ENCODE measurements at places on chromosomes 11 and 22. TPM values are rescaled to one million over a fixed set of nuclear protein-coding genes. Genes with fewer than 3 reads are reported as not detected.

DNA sequence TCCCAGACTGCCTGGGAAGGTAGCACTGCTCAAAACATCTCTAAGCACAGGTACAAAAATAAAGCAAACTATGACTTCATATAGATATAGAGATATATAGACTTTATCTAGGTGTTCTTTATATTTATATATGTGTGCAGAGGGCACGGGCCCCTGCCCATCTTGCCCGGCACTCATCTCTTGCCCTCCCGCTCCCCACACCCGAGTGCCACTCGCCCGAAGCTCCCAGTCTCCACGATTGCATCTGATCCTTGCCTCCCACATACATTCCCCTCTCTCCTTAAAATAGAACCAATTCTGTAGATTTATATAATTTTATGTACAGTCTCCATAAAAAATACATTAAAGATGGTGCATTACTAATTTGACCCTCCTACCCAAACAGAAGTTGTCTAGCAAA, 55.5 kb downstream of the IGSF9B start:
- no peaks in the 10 kb centered on the region for H3K36me3 ChIP-seq
- H3K4me1 ChIP-seq = peaks cover 7% of the 10 kb centered on the region
- no peak overlapping the region for H3K4me3 ChIP-seq
- no peaks in the 10 kb centered on the region for H3K27me3 ChIP-seq

DNA sequence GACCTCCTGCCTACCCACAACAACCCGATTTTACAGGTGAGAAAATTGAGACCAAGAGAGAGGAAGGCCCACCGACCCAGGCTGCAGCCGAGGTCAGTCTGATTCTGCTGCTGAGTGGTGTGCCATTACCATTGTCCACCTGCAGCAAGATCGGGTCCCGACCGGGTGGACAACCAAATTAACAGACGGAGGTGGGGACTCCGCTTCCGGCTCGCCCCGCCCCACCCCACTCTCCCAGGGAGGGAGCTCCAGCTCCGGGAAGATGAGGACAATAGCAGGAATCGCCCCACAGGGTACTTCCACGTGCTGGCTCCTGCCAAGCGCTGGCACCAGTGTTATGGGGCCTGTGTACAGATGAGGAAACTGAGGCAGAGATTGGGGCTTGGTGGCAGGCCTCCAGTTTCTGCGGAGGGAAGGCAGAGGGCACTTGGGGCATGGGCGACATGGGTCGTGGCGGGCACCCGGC, 425 bp upstream of the KDELR3 start:
- peak overlapping the region; percentile 76 for H3K4me3 ChIP-seq
- H3K27me3 ChIP-seq = peaks cover 56% of the 10 kb centered on the region
- H3K36me3 ChIP-seq = no peaks in the 10 kb centered on the region
- H3K4me1 ChIP-seq = peaks cover 14% of the 10 kb centered on the region

DNA sequence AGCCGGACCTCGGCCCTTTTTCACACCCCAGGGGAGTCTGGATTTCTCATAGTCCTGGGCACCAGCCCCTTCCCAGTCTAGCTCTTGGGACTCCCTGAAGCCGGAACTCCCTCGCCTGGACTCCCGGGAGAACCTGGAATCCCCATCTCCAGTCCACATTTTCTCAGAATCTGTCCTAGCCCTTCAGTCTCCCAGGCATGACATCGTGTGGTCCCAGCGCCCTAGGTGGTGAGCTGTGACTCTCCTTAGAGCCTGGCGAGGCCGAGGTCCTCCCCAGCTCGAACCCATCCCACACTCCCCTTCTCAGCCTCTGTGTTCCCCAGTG, 673 bp upstream of the DUSP18 start:
- H3K4me3 ChIP-seq = peak overlapping the region; percentile 78
- H3K4me1 ChIP-seq = peaks cover 16% of the 10 kb centered on the region
- no peaks in the 10 kb centered on the region for H3K36me3 ChIP-seq

GRCh38 chr11:16117989-16118756, 238.2 kb downstream of the SOX6 start:
- no peaks in the 10 kb centered on the region for H3K36me3 ChIP-seq
- DNase-seq = no peak

P2RY6 gene
- not detected for total RNA-seq

DNA sequence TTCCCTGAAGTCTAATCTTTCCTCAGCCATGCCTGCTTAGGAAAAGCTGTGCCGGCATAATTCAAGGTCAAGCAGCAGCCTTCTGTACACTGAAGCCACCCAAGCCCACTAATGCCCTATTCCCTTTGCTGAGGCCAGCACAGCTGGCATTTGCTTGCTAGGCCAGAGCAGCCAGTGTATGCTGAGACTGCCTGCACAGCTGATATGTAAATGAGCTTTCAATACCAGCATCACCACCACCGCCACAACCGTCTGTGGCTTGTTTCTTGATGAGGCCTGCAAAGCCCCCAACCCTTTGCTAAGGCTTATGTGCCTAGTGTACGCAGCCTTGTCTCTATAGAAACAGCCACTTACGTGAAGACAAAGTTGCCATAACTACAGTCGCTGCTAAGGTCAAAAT, 56.3 kb upstream of the TNRC6B start:
- H3K36me3 ChIP-seq = no peaks in the 10 kb centered on the region
- no peak overlapping the region for H3K27ac ChIP-seq
- no peak for DNase-seq
- H3K27me3 ChIP-seq = no peaks in the 10 kb centered on the region
- H3K4me3 ChIP-seq = no peak overlapping the region
- peaks cover 7% of the 10 kb centered on the region for H3K4me1 ChIP-seq

CCDC88B gene
- total RNA-seq = 12.3 TPM

GRCh38 chr11:122809866-122810265, 28.4 kb upstream of the CRTAM start:
- no peaks in the 10 kb centered on the region for H3K27me3 ChIP-seq
- DNase-seq = no peak
- no peak overlapping the region for H3K4me3 ChIP-seq
- H3K36me3 ChIP-seq = no peaks in the 10 kb centered on the region
- H3K4me1 ChIP-seq = peaks cover 27% of the 10 kb centered on the region

- H3K27me3 ChIP-seq = peaks cover under 1% of the 10 kb centered on the region
- H3K4me1 ChIP-seq = peaks cover 6% of the 10 kb centered on the region
- H3K4me3 ChIP-seq = no peak overlapping the region
- H3K27ac ChIP-seq = no peak overlapping the region
- H3K36me3 ChIP-seq = no peaks in the 10 kb centered on the region
Observed at GRCh38 chr11:117884994-117885393, 8.5 kb upstream of the FXYD6 start.

- no peak overlapping the region for H3K27ac ChIP-seq
- no peaks in the 10 kb centered on the region for H3K36me3 ChIP-seq
- no peaks in the 10 kb centered on the region for H3K27me3 ChIP-seq
- H3K4me3 ChIP-seq = no peak overlapping the region
- no peak for DNase-seq
Observed at GRCh38 chr22:18974477-18975180, 38.5 kb upstream of the PRODH start.

TTC17 gene
- total RNA-seq = 73.3 TPM

DNA sequence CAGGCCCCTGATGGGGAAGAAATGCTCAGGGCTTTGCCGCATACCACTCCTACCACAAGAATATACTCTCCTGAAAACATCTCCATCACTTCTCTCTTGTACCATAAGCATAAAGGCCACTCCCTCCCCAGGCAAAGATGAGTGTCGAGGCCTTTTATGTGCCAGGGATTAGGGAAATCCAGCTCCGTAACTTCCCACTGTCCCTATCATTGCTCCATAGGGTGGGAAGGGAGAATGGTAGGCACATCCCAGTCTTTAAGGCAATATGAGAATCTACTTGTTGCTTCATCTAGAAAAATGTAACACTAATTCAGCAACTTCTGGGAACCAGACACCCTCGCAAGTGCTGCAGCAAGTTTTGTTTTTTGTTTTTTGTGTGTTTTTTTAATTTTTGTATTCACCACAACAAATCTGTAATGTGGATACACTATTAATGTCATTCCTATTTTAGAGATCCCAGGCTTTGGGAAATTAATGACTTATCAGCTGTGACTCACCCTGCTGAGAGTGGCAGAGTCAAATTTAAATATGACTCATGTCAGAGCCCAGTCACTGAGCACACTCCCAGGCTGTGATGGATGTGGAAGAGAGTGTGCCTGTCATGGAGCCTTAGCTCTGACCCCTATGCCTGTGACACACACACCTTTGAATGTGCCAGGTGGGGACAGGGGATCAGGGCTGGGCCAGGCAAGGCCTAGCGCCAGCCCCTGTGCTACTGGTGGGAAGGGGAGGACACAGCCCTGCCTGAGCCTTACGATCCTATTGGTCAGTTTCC, 23.4 kb downstream of the PANX1 start:
- H3K36me3 ChIP-seq = peaks cover 16% of the 10 kb centered on the region
- no peaks in the 10 kb centered on the region for H3K27me3 ChIP-seq
- no peak for DNase-seq
- H3K4me3 ChIP-seq = no peak overlapping the region

ANO5 gene
- 8.3 TPM for total RNA-seq
